ENCODE measurements at places on chromosomes 4 and X.

GRCh38 chrX:44344194-44344593 lies 722 bp upstream of the EFHC2 start:
- peak; percentile 16 for DNase-seq

- no peak for DNase-seq
These were observed 35.0 kb downstream of the NPY5R start for GRCh38 chr4:163378661-163379060.

DNA sequence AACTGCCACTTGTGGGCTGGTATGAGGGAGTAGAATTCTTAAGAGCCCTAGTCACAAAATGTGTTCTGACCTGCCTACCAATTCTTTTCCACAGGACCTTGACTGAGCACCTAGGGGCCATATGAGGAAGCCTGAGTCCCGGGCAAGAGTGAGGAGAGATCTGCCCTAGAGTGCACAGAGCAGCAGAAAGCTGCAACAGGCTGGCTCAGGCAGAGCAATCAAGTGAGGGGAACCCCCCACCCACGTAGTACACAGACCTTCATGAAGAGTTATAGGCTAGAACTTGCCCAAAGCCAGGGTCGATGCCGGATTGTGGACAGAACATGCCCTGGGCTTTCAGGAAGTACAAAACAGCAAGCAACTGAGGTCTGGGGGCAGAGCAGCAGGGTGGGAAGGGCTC lies 117.0 kb downstream of the SPOCK3 start:
- DNase-seq: no peak

GRCh38 chrX:11591723-11592346 lies 73.9 kb downstream of the ARHGAP6 start:
- no peak for DNase-seq

- DNase-seq: no peak
These were observed 96.4 kb downstream of the ANAPC10 start for GRCh38 chr4:145001635-145002034.

DNA sequence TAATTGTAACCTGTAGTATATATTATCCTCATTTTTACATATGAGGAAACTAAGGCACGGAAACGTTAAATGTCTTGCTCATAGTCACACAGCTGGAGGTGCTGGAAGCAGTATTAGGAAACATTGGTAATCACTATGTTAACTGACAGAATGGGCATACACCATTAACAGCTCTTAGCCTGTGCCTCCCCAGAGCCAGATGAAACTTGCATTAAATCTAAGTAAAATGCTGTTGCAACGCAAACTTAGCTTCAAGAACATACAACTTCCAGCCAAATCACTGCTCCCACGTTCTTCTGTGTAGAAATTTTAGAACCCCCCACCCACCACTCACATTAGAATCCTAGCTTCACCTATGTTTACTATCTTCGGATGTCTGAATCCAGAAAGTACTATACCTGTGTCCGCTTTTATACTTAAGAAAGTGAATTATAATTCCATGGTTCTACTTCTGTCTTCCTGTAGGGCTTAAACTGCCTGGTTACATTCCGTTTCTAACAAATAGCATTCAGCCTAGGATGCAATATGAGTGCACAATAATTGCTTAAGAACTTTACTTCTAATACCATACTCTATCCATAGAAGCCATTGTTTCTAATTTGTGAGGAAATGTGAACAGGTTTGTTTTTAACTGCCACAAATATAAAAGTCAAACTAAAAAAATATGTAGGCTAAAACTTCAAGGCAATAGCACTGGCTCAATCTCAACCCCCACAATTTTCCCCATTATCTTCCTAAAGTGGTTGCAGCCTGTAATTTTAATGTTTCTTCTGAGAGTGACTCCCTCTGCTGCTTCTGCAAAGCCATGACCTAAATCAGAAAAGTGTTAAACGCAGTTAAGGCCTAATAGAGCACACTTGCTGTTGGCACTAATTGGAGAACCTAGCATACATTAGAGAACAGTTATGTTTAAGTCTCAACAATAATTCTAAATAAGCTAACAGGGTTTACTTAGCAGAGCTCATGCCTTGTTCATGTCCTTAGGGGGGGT lies 4.4 kb downstream of the UNC5C start:
- no peak for DNase-seq

DNA sequence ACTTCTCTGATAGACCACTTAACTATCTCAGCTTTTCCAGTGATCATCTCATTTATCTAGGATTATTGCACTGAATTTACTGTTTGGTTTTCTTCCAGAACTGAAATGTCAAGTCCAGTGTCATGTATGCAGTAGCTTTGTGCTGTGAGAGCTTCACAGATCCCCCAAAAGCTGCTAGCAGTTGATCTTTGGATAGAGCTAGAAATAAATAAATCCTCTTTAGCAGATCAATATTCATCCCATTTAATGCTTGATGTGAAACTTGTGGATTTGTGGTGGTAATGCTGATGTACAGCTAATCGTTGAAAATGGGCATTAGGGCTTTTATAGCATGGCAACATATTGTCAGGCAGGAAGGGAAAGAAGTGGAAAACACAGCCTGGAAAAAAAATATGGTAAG lies 509.6 kb upstream of the FAM241A start:
- no peak for DNase-seq

- no peak for DNase-seq
These were observed 9.6 kb downstream of the CTBP1 start for GRCh38 chr4:1239141-1239949.

- no peak for DNase-seq
These were observed 79.4 kb downstream of the SYNPO2 start for GRCh38 chr4:118968005-118968404.

- no peak for DNase-seq
These were observed 15.3 kb downstream of the LARP7 start for GRCh38 chr4:112652216-112652615.

GRCh38 chr4:304969-305680 lies at the start of gene ZNF732:
Gene ZNF732 (minus strand): TSS chr4:305474. CDS start chr4:305310, 164 bp downstream.
- DNase-seq: no peak

All from activated B cell treated with CpG ODN at 0.5 μM for 24 hours (primary cell).